Gastrocnemius medialis (tissue), 4 donors: ENCODE measurements at places on chromosomes 2 and 18. TPM values are rescaled to one million over a fixed set of nuclear protein-coding genes. Genes with fewer than 3 reads are reported as not detected.

Gene SLC5A7
- not detected for total RNA-seq

Gene GDF7
- 0.02 TPM for total RNA-seq

Gene PREB
- total RNA-seq = 166 TPM

Gene PRR30
- not detected for total RNA-seq

Gene LRP2
- not detected for total RNA-seq

Gene SLC23A3
- total RNA-seq = not detected

Gene HOXD13
- total RNA-seq = not detected

Gene TMEM17
- 1.8 TPM for total RNA-seq

Gene PLCD4
- 36.2 TPM for total RNA-seq

Gene ANKRD36
- 8.9 TPM for total RNA-seq
